ENCODE measurements at places on chromosomes 5 and 9. TPM values are rescaled to one million over a fixed set of nuclear protein-coding genes. Genes with fewer than 3 reads are reported as not detected.

Gene DDX4
- total RNA-seq = not detected

Gene LRRC70
- 2.6 TPM for total RNA-seq

Gene BHMT2
- 13.6 TPM for total RNA-seq

Gene SCGB3A1
- not detected for total RNA-seq

GRCh38 chr5:61659221-61659696 is 327.2 kb downstream of the ZSWIM6 start:
- no peaks in the 10 kb centered on the region for H3K36me3 ChIP-seq
- no peaks in the 10 kb centered on the region for H3K4me1 ChIP-seq
- H3K27ac ChIP-seq = no peak overlapping the region
- H3K4me3 ChIP-seq = no peak overlapping the region
- H3K27me3 ChIP-seq = no peaks in the 10 kb centered on the region
- DNase-seq = no peak

GRCh38 chr5:58412081-58412480 is 47.8 kb downstream of the PLK2 start:
- H3K4me3 ChIP-seq = no peak overlapping the region

GRCh38 chr9:8365029-8365428 is 565.5 kb upstream of the DMAC1 start:
- no peaks in the 10 kb centered on the region for H3K27me3 ChIP-seq
- H3K36me3 ChIP-seq = no peaks in the 10 kb centered on the region
- DNase-seq = no peak
- H3K4me3 ChIP-seq = no peak overlapping the region

GRCh38 chr9:107285286-107285685 is 2.2 kb downstream of the RAD23B start:
- H3K36me3 ChIP-seq = no peaks in the 10 kb centered on the region
- H3K27ac ChIP-seq = no peak overlapping the region
- H3K4me3 ChIP-seq = peak overlapping the region; percentile 100
- peaks cover 10% of the 10 kb centered on the region for H3K4me1 ChIP-seq

DNA sequence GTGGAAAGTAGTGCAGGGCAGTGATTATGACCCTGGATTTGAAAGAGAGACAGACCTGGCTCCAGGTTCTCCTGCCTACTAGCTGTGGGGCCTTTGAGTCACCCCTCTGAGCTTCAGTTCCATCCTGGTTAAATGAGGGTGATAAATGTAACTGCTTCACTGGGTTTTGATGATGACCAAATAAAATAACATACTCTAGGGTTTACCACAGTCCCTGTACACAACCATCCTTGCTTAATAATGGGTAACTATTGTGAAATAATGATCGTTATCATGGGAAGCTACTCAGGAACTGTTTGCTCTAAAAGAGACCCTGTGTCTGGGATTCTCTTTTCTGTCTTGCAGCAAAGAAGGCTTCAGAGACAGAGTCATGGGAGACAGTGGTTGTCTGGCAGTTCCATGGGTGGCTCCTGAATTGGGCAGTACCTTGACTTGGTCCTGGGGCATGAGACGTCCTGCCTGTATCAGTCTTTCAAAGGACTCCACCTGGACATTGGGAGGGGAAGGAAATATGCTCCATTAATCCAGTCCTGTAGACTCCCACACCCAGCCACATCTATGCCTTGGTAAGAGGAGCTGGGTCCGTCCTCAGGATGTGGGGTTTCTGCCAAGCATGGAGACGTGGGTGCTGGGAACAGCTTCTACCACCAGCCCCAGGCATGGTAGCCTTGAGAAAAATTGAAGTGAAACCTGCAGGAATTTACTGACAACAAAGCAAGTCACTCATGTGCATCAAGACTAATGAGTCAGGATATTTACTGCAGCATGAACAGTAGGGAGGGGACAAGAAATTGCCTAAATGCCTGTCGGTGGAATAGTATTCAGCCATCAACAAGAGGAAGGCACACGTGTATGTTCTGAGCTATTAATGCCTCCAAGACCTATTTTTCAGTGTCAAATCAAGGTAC is 23.4 kb downstream of the AKNA start:
- no peak overlapping the region for H3K27ac ChIP-seq
- no peaks in the 10 kb centered on the region for H3K27me3 ChIP-seq
- H3K36me3 ChIP-seq = no peaks in the 10 kb centered on the region
- no peak for DNase-seq
- no peaks in the 10 kb centered on the region for H3K4me1 ChIP-seq
- no peak overlapping the region for H3K4me3 ChIP-seq

DNA sequence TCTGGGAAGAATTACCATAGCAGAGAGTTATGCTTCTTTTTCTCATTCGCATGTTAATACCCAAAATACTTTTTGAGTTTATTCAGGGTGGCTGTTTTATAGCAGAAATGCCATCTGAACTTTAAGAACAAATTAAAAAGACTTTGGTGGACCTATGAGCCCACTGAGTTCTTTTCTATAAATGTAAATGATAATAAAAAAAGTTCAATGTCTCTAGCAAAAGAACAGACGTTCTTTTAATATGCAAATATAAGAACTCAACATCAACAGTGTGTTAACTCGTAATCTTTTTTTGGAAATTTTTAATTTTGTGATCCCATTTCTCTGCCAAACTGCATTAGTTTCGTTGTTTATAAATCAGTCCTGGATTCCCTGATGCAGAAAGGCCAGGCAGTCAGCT is 1283.0 kb upstream of the NUDT12 start:
- H3K27me3 ChIP-seq = no peaks in the 10 kb centered on the region
- no peak overlapping the region for H3K27ac ChIP-seq
- no peak for DNase-seq
- no peak overlapping the region for H3K4me3 ChIP-seq

- H3K4me3 ChIP-seq = peak overlapping the region; percentile 61
- H3K36me3 ChIP-seq = no peaks in the 10 kb centered on the region
- no peak overlapping the region for H3K27ac ChIP-seq
- no peaks in the 10 kb centered on the region for H3K27me3 ChIP-seq
These were observed 440 bp downstream of the ANXA2R start for GRCh38 chr5:43039471-43040286.

DNA sequence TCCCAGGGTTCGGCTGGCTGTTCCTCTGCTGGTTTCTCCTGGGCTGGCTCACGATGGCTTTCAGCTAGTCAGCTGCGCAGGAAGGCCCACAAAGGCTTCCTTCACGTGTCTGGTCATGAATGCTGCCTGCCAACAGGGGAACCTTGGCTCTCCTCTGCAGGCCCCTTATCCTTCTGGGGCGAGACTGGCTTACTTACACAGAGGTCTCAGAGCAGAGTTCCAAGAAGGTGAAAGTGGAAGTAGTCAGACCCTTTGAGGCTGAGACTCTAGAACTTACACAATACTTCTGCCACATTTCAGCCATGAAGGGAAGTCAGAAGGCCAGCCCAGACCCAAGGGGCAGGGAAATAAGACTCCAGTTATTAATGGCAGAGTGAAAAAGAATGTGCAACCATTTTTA is 99.5 kb downstream of the LHFPL2 start:
- no peaks in the 10 kb centered on the region for H3K36me3 ChIP-seq
- peaks cover 21% of the 10 kb centered on the region for H3K4me1 ChIP-seq
- no peak overlapping the region for H3K27ac ChIP-seq
- no peak for DNase-seq

DNA sequence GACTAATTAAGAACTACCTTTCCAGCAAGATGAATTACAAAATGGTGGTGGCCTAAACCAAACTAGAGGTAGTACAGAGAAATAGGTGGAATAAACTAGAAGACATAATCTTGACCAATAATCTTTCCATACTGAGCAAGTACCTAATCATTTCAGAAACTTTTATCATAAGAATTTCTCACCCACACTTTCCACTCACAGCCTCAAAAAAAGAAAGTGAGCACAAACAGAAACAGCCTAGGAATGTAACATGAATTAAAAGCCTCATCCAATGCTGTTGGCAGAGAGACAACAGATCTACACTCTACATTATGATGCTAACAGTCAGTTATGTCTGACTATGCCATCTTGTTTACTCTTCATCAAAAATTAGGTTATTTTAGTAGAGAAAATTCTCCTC is 1.3 kb downstream of the RNF38 start:
- H3K27ac ChIP-seq = no peak overlapping the region
- H3K4me3 ChIP-seq = no peak overlapping the region
- H3K27me3 ChIP-seq = no peaks in the 10 kb centered on the region
- H3K4me1 ChIP-seq = peaks cover 5% of the 10 kb centered on the region

DNA sequence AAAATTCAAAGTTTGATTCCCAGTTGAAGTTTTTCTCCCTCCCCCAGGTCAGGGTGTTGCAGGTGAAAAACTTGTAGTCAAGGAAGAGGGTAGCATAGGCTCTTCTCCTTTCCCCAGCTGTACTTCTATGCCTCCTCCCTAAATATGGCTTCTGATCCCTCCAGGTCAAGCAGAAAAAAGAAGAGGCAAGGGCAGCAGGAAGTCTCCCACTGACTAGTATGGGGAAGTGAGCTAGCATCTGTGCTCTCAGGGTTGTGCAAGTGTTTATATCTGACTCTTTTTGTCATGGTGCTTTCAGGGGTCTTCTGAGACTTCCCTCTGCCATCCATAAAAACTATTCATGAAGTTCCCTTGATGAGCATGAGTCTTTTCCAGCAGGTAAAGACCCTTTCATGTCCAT is 76.0 kb downstream of the ATPSCKMT start:
- DNase-seq = no peak
- no peaks in the 10 kb centered on the region for H3K27me3 ChIP-seq
- H3K36me3 ChIP-seq = no peaks in the 10 kb centered on the region

DNA sequence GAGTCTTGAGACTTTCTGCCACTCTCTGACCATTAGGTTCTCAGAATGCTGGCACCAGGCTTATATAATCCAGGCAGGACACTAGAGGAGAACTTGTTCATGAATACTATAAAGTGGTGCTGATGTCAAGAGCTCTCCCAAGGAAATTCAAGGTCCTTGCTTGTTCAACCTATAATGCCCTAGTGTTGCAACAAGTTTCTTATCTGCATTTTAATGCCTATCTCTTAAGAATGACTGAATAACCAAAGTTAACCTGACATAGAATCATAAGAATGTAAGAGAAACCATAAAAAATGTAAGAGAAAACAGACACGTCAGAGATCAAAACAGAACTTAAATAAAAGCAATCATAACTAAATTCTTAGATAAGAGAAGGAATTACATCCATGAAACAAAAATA is 640.8 kb upstream of the SGCD start:
- H3K4me3 ChIP-seq = no peak overlapping the region
- no peak for DNase-seq
- no peaks in the 10 kb centered on the region for H3K36me3 ChIP-seq
- H3K4me1 ChIP-seq = no peaks in the 10 kb centered on the region
- H3K27ac ChIP-seq = no peak overlapping the region

DNA sequence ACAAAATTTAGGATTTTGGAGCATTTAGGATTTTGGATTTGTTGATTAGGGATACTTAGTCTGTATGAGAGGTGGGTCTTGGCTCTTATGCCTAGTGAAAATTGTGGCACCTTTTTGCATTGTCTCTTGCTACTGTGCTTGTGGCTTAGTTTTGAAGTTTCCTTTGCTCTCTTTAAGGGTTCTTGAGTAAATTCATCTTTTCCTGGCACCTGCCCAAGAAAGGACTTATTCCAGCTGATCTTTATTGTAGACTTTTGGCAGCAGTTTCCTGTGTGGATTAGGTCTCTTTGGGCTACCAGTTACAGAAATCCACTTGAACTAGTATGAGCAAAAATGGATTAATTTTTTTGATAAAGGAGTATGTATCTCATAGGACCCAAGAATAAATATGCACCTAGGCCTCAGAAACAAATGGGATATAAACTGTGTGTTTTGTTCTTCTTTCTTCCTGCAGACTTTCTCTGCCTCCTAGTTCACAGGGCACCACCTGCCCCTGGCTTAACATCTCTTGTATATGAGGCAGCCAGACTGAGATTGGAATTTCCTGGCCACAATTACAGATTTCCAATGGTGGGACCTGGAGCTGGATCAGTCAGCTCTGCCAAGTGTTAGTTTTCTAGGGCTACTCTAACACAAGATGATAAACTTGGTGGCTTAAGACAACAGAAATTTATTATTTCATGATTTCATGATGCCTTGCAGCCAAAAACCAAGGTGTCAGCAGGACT is 44.6 kb downstream of the FOCAD start:
- no peak overlapping the region for H3K27ac ChIP-seq
- H3K36me3 ChIP-seq = no peaks in the 10 kb centered on the region
- no peaks in the 10 kb centered on the region for H3K4me1 ChIP-seq
- H3K27me3 ChIP-seq = no peaks in the 10 kb centered on the region

DNA sequence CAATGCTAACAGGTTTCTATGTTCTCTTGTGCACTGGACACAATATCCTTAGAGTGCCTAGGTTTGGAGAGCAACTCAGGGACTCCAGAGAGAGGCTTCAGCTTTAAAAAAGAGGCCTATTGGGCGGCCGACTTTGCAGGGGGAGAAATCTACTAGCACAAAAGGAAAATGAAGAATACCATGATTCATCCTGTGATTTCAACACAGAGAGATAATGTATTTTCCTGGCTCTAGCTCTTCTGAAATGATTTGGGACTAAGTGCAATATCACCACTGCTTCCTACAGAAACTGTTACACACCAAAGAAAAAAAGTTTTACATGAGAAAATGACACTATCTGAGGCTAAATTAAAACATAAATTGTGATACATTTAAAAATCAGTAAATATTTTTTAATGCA is 146.1 kb upstream of the TSLP start:
- DNase-seq = no peak
- no peak overlapping the region for H3K4me3 ChIP-seq
- no peak overlapping the region for H3K27ac ChIP-seq
- no peaks in the 10 kb centered on the region for H3K36me3 ChIP-seq
- H3K27me3 ChIP-seq = no peaks in the 10 kb centered on the region

GRCh38 chr9:129183495-129184218 is 5.6 kb upstream of the IER5L start:
- no peak overlapping the region for H3K4me3 ChIP-seq
- no peaks in the 10 kb centered on the region for H3K36me3 ChIP-seq
- no peaks in the 10 kb centered on the region for H3K27me3 ChIP-seq
- H3K27ac ChIP-seq = no peak overlapping the region

- H3K4me3 ChIP-seq = no peak overlapping the region
- no peaks in the 10 kb centered on the region for H3K4me1 ChIP-seq
- no peak for DNase-seq
- H3K36me3 ChIP-seq = no peaks in the 10 kb centered on the region
- no peak overlapping the region for H3K27ac ChIP-seq
These were observed 657.5 kb upstream of the WWC1 start for GRCh38 chr5:167633931-167634341.

- no peak overlapping the region for H3K4me3 ChIP-seq
- DNase-seq = no peak
- no peaks in the 10 kb centered on the region for H3K36me3 ChIP-seq
- no peaks in the 10 kb centered on the region for H3K4me1 ChIP-seq
- no peaks in the 10 kb centered on the region for H3K27me3 ChIP-seq
- no peak overlapping the region for H3K27ac ChIP-seq
These were observed 101.5 kb upstream of the GHR start for GRCh38 chr5:42321785-42322184.

Measured in ovary (tissue), 10 donors.